ENCODE measurements at places on chromosomes 4 and X.

- no peak for DNase-seq
These were observed 145.2 kb upstream of the MAB21L2 start for GRCh38 chr4:150436598-150437370.

GRCh38 chr4:73281396-73281795 lies 22.8 kb upstream of the ANKRD17 start:
- no peak for DNase-seq

GRCh38 chr4:112167794-112168193 lies 22.5 kb downstream of the FAM241A start:
- no peak for DNase-seq

GRCh38 chr4:107647591-107647990 lies 72.4 kb downstream of the PAPSS1 start:
- no peak for DNase-seq

GRCh38 chr4:117560329-117560728 lies 474.0 kb upstream of the NDST3 start:
- no peak for DNase-seq

- no peak for DNase-seq
These were observed 759.3 kb downstream of the FSTL5 start for GRCh38 chr4:161404346-161405110.

GRCh38 chrX:9927698-9928482 lies 39.3 kb upstream of the CLDN34 start:
- DNase-seq = peak; percentile 41

DNA sequence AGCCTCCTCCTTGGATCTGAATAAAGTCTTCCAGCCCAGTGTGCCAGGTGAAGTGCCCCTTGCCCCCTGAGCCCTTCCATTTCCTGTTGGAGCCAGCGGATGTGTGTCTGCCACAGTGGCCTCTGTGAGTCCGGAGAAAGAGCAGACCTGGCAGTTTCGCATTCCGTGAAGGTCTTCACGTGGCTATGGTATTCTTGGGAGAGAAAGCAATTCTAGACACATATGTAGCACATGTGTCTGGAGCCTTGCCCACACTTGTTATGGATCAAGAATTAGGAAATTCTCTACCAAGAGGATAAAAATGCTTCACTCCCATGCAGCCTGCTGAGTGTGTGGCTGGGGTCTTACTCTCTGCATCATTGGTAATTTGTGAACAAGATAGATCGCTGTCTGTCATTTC lies 130.9 kb downstream of the REPS2 start:
- DNase-seq = no peak

- no peak for DNase-seq
These were observed 79.7 kb downstream of the CPE start for GRCh38 chr4:165458471-165458870.

DNA sequence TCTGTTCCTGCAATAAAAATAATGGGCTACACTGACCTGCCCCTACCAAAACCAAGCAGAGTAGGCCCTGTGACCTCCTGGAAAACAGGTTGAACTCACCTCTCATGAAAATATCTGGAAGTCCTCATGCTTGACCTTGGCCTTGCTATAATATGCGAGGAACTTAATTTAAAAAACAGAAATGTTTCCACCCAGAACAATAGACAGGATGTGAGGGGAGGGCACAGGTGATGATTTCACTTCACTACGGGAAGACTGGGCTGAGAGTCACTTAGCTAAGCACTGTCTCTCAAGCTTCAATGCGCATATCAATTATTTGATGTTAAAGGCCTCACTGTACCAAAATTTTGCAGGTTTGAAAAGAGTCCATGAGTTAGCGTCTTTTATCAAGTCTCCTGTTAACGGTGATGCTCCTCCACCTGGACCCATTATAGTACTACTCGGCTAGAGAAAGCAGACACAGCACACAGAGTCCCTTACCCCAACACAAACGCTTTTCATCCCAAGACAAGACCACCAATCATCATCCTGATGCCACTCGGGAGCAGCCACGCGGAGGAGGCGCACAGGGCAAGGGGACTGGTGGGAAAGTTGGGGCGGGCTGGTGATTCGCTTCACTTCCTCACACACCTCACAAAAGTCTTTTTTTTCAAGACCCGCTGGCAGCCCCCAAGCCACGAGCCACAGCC lies 25.9 kb downstream of the ZNF721 start:
- no peak for DNase-seq

DNA sequence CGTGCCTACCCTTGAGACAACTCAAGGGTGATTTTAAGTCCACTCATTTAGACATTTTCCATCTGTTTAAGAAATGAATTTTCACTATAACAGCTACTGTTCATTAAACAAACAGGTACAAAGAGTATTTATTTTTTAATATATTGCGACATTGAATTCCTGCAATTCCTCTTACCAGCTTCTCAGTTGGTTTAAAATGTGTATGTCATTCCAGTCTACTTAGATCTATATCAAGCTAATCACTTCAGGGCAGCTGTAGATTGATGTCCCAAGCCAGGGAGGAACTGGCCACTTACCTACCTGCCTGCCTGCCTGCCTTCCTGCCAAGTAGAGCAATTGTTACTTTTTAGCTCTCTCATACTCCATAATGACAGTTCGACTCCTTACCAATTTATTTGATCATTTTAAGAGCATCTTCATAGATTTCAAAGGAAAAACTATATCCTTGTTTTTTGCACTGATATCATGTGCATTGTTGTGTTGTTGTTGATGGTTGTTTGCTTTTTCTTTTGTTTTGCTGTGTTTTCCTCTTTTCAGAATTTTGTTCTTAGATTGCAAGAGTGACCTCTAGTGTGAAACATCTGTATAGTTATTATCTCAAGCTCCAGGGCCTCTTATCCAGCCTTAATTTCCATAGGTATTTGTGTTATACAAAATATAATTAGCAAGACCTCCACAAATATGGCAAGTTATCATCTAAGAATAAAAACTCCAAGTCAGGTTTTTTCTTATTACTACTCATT lies 120.9 kb upstream of the NRK start:
- no peak for DNase-seq

DNA sequence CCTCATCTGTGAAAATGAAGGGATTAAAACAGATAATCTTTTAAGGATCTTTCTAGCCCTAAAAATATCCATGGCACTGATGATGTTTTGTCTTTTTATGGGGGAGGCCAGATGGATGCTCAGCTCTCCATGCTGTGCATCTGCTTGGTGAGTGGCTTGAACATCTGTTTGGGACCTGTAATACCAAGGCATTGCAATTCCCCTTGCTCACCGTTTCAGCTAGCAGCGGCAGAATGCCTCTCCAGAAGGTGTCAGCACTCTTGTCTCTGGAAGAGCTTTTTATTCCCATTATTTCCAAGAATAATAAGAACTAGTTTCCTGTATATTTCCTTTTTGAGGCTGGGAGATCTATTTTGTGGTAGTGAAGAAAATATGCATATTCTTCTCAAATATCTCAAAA lies 151.9 kb upstream of the ANK2 start:
- DNase-seq = no peak

- no peak for DNase-seq
These were observed 151.8 kb upstream of the FAT1 start for GRCh38 chr4:186875476-186875875.

GRCh38 chr4:18638031-18638430 lies 616.5 kb upstream of the LCORL start:
- DNase-seq = no peak

- no peak for DNase-seq
These were observed 730.9 kb downstream of the STPG2 start for GRCh38 chr4:97412331-97412730.

DNA sequence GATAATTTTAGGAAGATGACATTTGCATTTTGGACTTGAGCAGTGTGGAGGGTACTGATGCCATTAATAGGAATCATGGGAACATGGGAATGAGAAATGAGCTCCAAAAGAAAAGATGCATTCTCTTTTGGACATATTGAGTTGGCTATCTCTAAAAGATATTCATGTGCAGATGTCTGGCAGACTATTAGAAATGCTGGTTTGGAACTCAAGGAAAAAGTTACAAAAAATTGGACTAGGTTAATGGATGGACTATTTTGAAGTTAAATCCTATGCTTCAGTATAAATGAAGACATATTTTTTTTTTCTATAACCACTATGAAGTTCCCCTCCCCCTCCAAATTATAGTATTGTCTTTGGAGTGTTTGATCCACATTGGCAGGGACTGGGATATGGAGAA lies 3.6 kb upstream of the LIMCH1 start:
- DNase-seq = no peak

DNA sequence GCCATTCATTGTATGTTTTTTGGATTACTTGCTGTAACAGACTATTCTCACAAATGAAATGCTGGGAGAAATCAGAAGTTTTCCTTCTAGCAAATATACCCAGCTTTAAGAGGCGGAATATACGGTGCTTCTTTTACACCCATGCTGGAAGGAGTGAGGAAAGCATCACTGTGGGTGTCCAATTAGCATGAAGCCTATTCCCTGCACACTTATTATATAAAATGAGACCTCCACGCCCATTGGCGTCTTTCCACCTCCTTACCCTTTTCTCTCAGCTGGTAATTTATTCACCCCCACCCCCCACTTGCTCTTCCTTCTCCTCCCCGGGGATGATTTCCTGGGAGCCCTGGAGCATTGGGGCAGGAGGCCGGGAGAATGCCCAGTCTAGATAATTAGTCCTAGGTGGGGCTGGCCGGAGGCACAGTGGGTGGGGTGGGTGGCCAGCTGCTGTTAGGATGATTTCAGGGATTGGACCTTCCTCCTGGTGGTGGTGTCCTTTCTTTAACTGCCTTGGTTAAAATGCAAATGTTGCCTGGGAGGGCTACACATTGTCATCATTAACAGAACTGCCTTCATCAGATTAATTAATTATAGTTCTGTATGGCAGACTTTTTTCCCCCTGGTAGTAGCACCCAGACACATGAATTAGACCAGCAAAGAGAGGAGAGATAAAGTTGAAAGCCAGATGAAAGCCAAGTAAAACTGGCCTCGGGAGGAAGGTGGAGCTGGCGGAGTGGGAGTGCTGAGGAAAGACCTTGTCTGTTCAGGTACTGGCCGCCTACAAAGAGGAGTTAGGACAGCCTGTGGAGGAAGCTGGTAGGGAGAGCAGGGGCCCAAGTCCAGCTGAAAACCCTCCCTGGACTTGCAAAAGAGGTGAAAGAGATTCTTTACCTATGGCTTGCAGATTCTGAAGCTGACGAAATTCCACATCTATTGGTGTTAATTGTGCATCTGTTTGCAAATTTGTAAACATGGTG lies 11.4 kb downstream of the SHROOM2 start:
- DNase-seq = no peak

All from NCI-H1105 (cell line).